ENCODE measurements at places on chromosomes 3 and 15. TPM values are rescaled to one million over a fixed set of nuclear protein-coding genes. Genes with fewer than 3 reads are reported as not detected.

Gene CCDC54
- not detected for total RNA-seq

Gene IGDCC3
- not detected for total RNA-seq

Gene CKMT1A
- not detected for total RNA-seq

Gene ARF4
- 45.8 TPM for total RNA-seq

Gene OXSM
- 15.3 TPM for total RNA-seq

Gene KBTBD8
- total RNA-seq: 9.3 TPM

Gene SECISBP2L
- total RNA-seq: 31.0 TPM

Gene SYNPR
- total RNA-seq: not detected

Gene GPR160
- 16.9 TPM for total RNA-seq

Gene FOXB1
- total RNA-seq: 0.86 TPM

Gene FBLN2
- 0.17 TPM for total RNA-seq

Gene TRH
- total RNA-seq: not detected

Gene TFDP2
- 26.0 TPM for total RNA-seq

Gene CIDEC
- not detected for total RNA-seq

Gene GNB5
- 39.1 TPM for total RNA-seq

Gene CPA3
- total RNA-seq: not detected

Gene HMG20A
- total RNA-seq: 57.0 TPM

Gene VGLL3
- total RNA-seq: not detected

Gene CAMKV
- total RNA-seq: not detected

Gene SLC41A3
- total RNA-seq: 34.8 TPM

Gene MINAR1
- 0.33 TPM for total RNA-seq

Gene DAZL
- total RNA-seq: not detected

Gene ARPC4
- 238 TPM for total RNA-seq

Gene GABRR3
- not detected for total RNA-seq

Gene MAGEL2
- not detected for total RNA-seq

All from activated naive CD4-positive, alpha-beta T cell treated with anti-CD3 and anti-CD28 coated beads, Interleukin-2, amount 10 ng/mL, durations not matched to agents 5 hours and 36 hours (primary cell).